ENCODE measurements at places on chromosomes 6 and 20.

DNA sequence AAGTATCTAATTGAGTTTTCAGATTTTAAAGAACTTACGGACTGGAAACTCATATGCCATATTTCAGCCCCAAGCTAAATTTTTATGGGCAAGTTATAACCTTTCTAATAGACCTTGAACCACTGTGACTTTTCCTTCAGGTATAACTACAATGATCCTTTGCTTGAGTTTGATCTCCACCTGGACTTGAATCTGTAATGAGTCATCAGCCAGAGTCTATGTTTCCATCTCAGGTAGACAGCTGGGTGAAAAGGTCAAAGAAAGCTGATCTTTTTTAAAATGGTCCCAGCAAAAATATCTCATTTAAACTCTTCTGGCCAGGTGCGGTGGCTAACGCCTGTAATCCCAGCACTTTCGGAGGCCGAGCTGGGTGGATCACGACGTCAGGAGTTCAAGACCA lies 88.4 kb upstream of the SGK1 start:
- no peak for DNase-seq

DNA sequence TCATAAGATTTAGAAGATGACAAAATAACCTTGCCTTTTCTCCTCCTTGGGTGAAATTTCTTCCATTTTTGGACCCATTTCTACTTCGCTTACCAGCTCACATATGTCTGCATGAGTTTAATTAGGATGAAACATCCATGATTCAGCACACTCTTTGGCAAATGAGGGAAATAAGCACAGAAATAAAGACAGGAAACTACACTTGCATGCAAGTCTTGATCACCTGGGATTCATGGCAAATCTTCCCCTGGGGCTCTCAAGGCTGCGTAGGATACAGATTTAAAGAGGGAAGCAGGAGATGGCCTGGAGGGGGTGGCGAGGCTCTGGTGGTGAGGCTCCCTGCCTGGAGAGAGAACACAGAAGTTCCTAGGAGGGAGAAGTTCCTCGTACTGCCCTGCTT lies 147.8 kb downstream of the EDN3 start:
- DNase-seq, result peak; percentile 57

- peak; percentile 82 for DNase-seq
Observed at GRCh38 chr6:136967876-136968752, 46.0 kb downstream of the SLC35D3 start.

DNA sequence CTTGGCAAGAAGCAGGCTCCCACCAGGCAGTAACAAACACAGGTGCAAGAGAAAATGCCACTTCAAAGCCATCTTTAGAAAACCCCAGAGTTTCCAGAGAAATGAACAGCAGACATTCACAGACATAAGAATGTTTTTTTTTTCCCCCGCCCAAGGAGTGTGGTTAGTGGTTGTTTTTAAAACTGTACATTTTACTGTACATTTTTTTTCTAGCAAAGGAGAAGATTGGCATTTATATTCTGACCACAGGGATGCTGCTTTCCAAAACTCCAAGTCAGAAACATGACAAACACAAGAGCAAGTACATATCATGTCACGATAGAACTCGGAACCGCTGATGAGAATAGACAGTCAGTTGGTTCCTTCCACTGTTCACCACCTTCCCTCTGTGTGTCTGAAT lies 197.9 kb downstream of the LRFN2 start:
- no peak for DNase-seq

GRCh38 chr20:48599748-48600469 lies 227.9 kb downstream of the PREX1 start:
- DNase-seq, result no peak

GRCh38 chr6:106360989-106361430 lies 493 bp downstream of the CRYBG1 start:
- DNase-seq, result peak; percentile 53

DNA sequence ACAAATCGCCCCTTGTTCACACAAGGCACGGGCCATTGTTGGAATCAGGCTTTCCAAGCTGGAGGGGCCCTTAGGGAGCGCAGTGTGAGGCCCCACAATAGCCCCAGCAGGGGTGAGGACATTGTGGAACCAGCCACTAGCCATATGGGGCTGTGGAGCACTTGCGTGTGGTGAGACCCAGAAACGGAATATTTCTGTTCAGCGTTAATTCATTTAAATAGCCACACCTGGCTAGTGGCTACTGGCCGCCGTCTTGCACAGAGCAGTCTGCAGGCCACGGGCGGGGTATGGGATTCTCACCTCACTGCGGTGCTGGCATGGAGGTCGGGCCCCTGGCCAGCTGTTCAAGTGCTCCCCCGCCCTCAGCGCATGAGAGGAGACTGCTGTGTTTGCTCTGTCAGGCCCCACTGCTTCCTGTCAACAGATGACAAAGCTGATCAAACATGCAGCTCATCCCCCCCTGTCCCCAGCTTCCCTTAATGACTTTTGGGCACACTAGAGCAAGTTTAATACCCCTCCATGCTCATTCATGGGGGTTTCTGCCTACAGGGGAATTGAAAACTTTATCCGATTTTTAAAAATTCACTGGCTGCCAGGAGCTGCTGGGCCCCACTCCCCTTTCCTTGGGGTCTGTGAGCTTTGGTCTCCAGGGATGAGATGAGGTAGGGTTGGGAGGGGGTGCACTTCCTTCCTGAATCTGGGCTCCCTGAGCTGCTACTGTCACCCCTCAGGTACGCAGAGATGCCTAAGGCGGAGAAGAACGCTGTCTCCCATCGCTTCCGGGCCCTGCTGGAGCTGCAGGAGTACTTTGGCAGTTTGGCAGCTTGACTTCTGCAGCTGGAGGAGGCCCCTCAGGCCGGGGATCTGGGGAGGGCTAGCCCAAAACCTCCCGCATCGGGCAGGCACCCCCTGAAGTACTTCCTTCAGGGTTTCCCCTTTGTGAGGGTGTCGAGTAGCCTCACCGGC lies 13.6 kb downstream of the ITPA start:
- no peak for DNase-seq

DNA sequence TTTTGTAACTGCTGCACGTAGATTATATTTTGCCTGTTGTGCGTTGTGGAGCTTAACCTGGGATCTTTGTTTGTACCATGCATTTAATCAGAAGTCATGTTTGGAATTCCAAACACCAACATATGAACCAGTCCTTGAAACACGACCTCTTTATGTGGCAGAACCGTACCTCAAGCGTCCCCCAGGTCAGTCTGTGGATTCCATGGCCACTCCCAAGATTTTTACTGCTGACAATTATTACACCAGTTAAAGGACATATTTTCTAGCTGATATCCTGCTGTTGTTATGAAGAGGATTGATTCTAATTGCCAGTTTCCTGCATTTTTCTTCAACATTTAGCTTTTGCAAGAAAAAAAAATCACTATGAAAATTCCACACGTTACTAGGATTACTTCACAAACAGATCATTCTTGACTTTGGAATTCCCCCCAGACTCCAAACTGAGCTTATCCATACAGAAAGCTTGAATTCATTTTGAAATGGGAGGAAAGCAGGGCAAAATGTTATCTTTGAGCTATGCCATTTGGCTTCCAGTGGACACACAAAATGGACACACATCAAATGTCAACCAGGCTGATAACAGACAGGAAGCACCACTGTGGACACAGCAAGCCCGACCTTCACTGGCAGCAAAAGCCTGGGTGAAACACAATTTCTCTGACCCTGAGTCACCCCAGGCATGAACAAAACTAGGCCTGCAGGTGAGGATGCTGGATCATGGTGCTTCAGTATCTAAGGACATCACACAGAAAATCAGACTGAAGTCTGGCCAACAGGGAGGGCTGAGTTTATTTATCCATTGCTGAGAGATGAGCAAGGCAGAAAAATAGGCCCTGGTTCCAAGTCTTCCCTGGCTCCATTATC lies 542.9 kb upstream of the JAG1 start:
- no peak for DNase-seq

DNA sequence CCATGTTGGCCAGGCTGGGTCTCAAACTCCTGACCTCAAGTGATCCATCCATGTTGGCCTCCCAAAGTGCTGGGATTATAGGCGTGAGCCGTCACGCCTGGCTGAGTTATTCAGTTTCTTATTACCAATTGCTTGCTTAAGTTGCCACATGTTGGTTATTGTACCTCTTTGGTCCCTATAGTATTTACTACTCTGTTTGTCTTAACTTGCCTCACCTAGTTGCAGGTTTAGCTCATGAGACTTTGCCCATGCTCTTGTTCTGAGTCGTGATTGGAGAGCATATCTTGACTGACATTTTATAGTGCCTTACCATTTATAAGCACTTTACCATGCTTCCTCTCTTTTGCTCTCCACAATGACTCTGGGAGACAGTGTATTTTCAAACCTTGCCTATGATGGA lies 134.2 kb upstream of the HDGFL1 start:
- no peak for DNase-seq

DNA sequence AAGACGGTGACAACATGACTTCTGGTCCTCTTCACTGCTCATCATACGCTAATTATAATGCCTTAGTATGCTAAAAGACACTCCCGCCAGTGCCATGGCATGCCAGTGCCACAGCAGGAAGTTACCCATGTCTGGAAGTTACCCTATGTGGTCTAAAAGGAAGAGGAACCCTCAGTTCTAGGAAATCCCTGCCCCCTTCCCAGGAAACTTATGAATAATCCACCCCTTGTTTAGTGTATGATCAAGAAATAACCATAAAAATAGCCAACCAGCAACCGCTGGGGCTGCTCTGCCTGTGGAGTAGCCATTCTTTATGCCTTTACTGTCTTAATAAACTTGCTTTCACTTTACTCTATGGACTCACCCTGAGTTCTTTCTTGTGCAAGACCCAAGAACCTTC lies 15.8 kb upstream of the SERPINB9 start:
- no peak for DNase-seq

DNA sequence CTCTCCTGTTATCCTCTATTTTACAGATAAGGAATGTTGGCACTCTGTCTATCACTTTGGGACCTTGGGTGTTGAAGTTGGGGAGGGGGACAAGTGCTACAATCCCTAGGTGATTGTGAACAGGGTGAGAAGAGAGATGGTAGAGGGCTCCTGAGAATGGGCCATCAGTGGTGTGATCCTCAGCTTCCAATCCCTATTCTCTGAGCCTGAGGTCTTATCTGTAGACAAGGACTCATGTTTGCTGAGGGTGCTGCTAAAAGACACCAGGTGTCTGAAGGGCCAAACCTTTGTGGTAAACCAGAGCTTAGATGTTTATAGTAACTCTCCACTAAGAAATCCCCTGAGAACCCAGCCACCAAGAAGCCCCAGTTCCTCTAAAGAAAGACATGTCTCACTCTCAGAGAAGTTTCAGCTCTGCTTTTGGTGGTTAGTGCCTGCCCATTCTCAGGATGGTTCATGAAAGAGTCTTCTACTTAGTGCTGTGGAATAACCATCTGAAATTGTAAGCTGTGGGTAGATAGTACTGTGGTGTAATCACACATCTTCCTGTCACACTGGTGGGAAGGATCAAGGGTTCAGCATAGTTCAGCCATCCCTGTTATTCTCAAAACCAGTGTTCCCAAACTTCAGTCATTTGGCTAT lies 58.2 kb upstream of the IL20RA start:
- no peak for DNase-seq

GRCh38 chr6:41551086-41551700 lies 5.0 kb downstream of the FOXP4 start:
- DNase-seq, result no peak

GRCh38 chr20:5945963-5946362 lies 4.4 kb downstream of the TRMT6 start:
- DNase-seq, result no peak

- no peak for DNase-seq
Observed at GRCh38 chr6:43242908-43243663, at the start of gene TTBK1. Gene TTBK1, plus strand, starts transcription at chr6:43243481. Its CDS starts 3,180 bp downstream, at chr6:43246661.

- DNase-seq, result peak; percentile 92
Observed at GRCh38 chr6:16277101-16277981, 39.0 kb downstream of the GMPR start.

GRCh38 chr6:157538168-157538567 lies 157.2 kb downstream of the ZDHHC14 start:
- DNase-seq, result no peak

DNA sequence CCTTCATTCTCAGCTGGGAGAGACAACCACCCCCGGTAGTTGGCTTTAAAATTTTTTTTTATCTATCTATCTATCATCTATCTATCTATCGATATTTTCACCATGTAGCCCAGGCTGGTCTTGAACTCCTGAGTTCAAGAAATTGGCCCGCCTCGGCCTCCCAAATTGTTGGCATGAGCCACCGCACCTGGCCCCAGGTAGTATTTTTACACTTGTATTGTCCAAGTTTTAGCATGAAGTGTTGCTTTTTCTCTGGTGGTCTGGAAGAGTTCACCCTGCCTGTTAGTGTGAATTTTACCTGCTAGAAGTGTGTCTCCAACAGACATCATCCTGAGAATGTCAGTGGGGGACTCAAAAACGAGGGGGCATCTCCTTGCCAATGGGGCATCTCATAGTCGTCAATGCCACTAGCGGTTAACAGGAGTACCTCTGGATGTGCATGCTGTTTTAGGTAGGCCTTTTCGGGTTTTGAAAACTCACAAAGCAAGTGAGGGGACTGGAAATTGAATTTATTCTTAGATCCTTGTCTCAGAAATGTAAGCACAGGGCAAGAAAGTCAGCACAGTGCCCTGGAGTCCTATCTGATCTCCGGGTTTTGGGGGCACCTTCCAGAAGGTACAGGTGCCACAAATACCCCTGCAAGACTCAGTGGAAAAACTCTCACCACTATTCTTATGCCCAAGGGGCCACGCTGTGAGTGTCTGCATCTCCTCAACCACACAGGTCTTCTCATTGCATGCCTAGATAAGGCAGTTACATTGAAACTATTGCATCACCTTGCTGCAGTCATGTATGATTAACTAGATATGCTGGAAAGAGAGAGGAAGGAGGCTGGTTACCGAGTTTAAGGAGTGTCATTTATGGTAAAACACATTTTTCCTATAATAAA lies 37.1 kb downstream of the TNFAIP3 start:
- DNase-seq, result no peak

- DNase-seq, result peak; percentile 90
Observed at GRCh38 chr6:92723390-92723931, 695.9 kb downstream of the EPHA7 start.

DNA sequence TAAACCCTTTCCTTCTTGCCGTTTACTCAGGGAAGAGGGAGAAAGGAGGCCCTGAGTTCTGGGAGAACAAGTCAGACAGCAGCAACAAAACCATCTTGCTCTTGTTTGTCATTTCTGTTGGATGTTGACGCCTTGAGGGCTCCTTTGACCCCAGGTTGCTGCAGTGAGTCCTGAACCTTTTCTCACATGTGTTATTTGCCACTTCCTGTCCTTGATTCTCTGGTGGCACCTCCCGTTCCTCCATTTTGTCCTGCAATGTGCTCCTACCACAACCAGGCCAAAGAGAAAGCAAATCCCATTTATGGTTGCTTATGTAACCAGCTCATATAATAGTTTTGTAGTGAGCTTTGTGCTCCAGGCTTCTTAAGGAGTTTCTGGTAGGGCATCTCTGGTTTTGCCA lies 66.6 kb upstream of the ADGRF4 start:
- no peak for DNase-seq

DNA sequence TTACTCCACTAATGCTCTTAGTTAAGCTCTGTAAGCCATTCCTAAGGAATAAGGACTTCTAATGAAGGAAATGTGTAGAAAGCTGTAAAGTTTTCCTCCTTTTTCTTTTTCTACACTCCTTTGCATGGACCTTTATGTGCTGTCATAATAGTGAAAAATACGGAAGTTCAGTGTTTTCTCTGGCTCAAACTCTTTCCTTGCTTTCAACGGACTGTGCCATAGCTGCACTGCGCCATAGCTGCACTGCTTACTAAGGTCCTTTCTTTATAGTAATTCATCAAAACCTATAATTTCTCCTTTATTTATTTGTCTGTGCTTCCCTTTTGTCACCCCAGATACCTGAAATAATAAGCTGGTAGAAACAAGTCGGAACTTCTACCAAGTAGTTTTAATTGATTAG lies 67.3 kb downstream of the RNF144B start:
- no peak for DNase-seq

GRCh38 chr6:45718131-45718530 lies 297.5 kb downstream of the CLIC5 start:
- DNase-seq, result no peak

GRCh38 chr6:44100088-44100550 lies 27.1 kb downstream of the MRPL14 start:
- peak; percentile 21 for DNase-seq
